ENCODE measurements at places on chromosomes 16 and 17. TPM values are rescaled to one million over a fixed set of nuclear protein-coding genes. Genes with fewer than 3 reads are reported as not detected.

CD79B gene
- total RNA-seq = not detected

RANBP10 gene
- 8.2 TPM for total RNA-seq

RAB11FIP4 gene
- 1.2 TPM for total RNA-seq

GUCY2D gene
- total RNA-seq = 0.46 TPM

QRICH2 gene
- total RNA-seq = 1.1 TPM

CYB5B gene
- total RNA-seq = 182 TPM

All from A549 treated with AZD2906 at 1 μM for 4 hours (cell line).